Airway epithelial cell (primary cell): ENCODE measurements at places on chromosomes 12 and 14. TPM values are rescaled to one million over a fixed set of nuclear protein-coding genes. Genes with fewer than 3 reads are reported as not detected.

Gene LALBA
- not detected in 2 replicates for total RNA-seq

Gene SLC6A12
- not detected in 2 replicates for total RNA-seq

Gene MYF5
- not detected in 2 replicates for total RNA-seq

Gene TMEM229B
- 2.1 and 2.2 TPM in 2 replicates for total RNA-seq

Gene IL31
- not detected in 2 replicates for total RNA-seq

Gene RIPK3
- 5.4 and 6.0 TPM in 2 replicates for total RNA-seq

Gene SCYL2
- total RNA-seq: 31.5 and 37.2 TPM in 2 replicates

Gene KRT5
- total RNA-seq: 10,625 and 11,680 TPM in 2 replicates

Gene MTA1
- 30.8 and 50.1 TPM in 2 replicates for total RNA-seq

Gene PLBD1
- 0.84 and 2.2 TPM in 2 replicates for total RNA-seq

Gene COQ6
- total RNA-seq: 10.8 and 26.3 TPM in 2 replicates

Gene SLC2A13
- 2.5 and 2.6 TPM in 2 replicates for total RNA-seq

Gene DTX1
- not detected in 2 replicates for total RNA-seq

Gene RTN1
- total RNA-seq: 0.98 TPM in 1 of 2 replicates, not detected in the other

Gene RFX4
- not detected in 2 replicates for total RNA-seq
